ENCODE measurements at places on chromosomes 7 and 10.

DNA sequence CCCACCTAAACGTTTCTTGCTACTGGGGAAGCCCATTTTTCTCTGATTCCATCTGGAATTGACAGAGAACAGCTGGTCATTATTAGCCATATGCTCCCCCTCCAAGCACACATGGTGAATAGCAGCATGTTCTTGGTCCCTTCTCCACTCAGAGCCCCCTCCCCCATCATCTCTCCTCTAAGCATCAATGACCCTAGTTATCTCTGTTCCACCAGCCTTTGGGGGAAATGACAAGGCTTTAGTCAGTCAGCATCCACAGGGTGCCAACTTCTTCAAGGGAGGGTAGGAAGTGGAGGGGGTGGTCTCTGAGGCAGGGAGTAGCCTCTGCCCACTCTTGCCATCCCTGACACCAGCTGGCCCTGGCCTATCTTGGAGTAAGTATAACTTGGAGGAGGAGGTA is 163.1 kb downstream of the UBE2H start:
- DNase-seq, result no peak

DNA sequence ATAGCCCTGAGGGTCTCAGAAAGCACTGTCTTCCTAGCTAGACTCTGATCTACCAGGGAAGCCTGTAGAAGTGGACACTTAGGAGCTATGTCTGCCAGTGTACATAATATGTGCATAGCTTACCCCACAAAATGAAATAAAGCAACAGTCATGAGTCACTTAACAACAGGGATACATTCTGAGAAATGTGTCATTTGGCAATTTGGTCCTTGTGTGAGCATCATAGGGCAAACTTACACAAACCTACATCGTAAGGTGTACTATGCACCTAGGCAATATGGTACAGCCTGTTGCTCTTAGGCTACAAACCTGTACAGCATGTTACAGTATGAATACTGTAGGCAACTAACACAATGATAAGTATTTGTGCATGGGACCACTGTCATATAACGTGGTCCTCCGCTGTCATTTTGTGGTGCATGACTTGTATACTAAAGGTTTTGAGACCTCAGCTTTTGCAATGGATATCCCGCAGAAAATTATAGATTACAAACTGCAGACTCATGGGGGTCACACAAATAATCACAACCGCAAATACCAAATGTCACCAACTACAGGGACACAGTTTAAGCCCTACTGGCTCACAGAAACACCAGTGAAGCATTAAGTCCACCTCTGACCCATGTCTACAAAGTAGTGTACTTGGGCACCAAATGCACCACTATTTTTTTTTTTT is 1.7 kb downstream of the URGCP start:
- no peak for DNase-seq

DNA sequence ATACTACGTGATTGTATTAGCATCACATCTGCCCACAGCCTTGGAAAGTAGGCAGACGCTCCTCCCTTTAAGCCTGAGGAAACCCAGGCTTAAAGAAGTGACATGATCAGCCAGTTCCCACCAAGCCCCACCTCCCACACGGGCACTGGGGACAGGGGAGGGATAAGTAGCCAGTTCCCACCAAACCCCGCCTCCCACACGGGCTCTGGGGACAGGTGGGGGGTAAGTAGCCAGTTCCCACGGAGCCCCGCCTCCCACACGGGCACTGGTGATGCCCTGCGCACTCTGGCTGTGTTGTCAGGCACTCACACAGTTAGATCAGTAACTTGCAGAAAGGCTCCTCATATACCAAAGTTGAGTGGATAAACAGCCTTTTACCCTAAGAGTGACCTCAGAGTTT is 606.8 kb downstream of the PTPRN2 start:
- DNase-seq, result no peak

DNA sequence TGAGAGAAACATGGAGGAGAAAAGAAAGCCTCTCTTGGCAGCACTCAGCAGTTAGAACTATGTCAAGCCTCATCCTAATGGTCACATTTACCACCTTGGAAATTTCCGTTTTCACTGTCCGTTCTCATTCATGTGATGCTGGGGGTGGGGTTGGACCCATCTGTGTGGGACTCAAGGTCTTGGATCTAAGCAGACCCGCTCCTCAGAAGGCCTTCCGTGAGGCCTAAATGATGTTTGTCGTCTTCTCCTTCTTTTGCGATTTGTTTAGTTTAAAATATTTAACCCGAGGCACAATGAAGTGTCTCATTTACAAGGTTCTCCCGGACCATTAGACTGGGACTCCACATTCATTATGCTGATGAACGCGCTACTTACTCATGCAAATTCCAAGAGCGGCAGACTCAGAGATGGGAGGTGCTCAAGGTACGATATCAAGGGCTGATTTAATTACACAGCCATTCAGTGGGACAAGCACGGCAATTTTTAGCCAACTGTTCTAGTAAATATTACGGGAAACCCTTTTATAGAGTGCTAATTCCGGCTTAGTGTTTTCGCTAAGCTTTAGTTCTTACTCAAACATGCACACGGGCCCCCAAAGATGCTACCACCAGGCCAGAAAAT is 109.1 kb upstream of the EFCAB10 start:
- DNase-seq, result no peak

- no peak for DNase-seq
Measured at GRCh38 chr10:110750931-110751330, 106.8 kb downstream of the RBM20 start.

GRCh38 chr7:22715969-22716368 is 11.0 kb upstream of the IL6 start:
- no peak for DNase-seq

GRCh38 chr7:99141841-99142726 is 1.8 kb downstream of the SMURF1 start:
- no peak for DNase-seq

DNA sequence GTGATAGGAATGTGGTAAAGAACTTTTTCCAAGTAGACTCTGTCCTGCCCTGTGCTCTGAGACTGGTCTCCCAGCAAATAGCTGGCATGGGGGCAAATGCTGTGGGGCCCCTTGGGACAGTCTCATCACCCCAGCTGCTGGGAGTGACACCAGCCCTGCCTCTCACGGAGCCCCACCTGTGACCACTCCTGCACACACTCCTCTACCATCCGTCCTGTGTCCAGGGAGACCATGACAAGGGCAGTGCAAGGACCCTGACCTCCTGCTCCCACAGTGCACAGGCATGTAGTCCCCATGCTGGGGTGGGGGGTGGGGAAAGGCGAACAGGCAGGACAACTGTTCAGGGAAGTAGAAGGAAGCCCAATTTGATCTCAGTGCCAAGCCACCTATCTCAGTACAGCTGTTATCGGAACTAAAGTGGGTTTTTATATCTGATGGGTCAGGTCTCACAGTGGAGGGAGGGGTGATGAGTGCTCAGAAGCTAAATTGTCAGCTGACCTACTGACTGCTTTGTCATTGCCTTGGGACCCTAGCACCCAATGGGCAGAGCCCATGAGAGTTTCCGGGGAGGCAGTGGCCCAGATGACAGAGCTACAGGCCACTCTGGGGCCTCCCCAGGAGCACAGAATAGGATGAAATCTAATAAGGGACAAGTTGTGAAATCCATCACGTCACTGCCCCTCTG is 24.5 kb downstream of the VSTM4 start:
- DNase-seq, result no peak

Measured in HuH-7.5 (cell line).